ENCODE measurements at places on chromosomes 1 and 21.

- no peak for DNase-seq
These were observed 35.5 kb upstream of the ZC3H12A start for GRCh38 chr1:37438869-37439343.

DNA sequence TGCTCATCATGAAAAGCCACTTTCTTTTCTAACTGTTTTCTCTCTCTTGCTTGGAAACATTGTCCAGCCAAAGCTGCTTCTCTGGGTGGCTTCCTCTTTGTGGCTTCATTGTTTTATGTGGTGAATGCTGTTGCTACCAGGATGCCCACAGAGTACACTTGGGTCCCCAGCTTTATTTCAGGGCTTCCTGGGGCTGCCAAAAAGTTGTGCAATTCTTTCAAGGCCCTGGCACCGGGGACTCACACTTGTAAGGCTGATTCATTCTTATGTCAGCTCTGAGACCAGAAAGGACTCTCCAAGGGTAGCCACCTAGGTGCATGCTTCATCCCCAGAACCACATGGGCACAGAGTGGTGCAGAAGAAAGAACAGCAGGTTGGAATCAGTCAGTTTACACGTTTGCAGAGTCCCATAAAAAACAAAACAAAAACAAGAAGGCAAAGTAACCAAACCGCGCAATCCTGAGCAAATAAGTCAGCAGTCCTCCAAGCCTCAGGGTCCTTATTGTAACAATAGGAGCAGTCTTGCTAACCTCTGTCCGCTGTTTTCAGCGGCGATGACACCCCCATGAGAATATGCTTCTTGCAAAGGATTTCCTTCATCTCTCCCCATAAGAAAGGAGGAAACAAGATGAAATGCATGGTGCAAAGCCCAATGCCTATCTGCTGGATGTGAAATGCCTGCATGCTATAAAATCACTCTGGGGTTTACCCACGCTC is 89.9 kb upstream of the SSX2IP start:
- DNase-seq, result no peak

DNA sequence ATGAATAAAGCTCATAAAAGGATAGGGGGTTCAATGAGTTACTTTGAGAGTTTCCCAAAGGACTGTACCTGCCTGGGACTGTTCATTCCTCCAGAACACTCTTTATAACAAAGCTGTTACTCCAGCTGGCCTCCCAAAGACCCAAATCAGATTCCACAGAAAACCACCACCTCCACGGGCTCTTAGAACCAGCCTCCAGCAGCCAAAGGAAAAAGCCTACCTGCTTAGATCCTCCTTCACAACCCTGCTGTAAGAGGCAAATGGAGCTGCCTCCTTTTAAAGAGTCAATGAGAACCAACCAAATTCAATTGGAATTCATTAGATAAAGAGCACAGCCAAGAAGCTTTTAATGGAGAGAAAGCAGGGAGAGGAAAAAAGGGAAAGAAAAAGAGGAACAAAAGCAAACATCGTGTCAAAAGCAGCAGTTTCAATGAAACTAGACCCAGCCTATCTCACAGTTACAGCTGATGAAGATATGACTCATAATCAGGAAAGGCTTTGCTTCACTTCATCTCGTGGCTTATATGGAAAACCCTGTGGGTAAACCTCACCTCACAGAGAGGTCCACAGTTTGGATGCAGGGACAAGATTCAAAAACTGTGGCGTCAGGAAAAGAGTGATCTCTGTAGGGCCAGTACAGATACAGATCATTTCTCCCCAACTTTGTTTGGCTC is 27.8 kb upstream of the FMO4 start:
- DNase-seq, result peak; percentile 20

- peak; percentile 27 for DNase-seq
These were observed 604 bp downstream of the FGR start for GRCh38 chr1:27634177-27634984.

DNA sequence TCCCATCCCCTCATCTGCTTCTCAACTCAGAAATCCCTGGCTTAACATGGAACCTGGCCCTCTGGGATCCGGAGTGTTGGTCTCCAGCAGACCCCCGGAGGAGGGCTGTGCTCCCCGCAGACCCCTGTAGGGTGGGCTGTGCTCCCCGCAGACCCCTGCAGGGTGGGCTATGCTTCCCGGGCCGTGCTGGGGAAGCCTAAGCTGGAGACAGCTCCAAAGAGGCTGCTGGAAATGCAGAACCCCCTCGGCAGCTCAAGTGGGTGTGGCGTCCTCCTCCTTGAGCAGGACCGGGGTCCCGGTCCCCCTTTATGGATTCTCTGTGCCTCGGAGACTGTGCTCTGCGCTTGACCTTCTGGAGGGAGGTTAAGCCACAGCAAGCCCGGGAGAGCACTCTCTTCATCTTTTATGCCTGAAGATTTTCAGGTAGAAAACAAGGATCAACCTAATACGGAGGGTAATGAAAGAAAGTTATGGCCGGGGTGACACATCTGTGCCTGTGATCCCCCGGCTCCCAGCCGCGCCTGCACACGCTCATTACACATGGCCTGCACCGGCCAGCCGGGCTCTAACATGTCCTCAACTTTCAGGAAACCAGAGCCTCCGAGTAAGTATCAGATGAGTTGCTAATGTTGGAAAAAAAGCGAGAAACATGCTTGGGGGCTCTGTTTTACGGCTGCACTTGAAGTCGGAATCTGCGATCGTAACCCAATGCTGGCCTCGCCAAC is 87.7 kb upstream of the ACTRT2 start:
- no peak for DNase-seq

DNA sequence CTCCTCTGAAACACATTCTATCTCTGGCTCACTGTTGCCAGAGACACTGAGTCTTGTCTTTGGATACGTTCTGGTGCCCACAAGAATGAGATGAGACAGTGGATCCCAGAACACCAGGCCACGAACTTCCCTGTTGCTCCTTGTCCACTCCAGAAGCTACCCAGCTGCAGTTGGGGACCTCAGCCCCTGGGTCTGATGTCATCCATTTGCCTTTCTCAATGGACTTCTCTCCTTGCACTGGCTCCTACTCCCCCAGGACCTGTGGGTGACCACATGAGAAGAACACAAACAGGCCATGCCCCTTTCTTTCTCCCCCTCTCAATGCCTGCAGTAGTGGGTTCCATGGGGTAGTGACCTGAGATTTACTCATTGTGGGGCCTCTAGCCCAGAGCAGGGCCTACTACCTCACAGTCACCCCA is 5.9 kb downstream of the NBPF1 start:
- no peak for DNase-seq

Measured in fibroblast of skin of back (primary cell).